ENCODE measurements at places on chromosomes 1 and 21.

DNA sequence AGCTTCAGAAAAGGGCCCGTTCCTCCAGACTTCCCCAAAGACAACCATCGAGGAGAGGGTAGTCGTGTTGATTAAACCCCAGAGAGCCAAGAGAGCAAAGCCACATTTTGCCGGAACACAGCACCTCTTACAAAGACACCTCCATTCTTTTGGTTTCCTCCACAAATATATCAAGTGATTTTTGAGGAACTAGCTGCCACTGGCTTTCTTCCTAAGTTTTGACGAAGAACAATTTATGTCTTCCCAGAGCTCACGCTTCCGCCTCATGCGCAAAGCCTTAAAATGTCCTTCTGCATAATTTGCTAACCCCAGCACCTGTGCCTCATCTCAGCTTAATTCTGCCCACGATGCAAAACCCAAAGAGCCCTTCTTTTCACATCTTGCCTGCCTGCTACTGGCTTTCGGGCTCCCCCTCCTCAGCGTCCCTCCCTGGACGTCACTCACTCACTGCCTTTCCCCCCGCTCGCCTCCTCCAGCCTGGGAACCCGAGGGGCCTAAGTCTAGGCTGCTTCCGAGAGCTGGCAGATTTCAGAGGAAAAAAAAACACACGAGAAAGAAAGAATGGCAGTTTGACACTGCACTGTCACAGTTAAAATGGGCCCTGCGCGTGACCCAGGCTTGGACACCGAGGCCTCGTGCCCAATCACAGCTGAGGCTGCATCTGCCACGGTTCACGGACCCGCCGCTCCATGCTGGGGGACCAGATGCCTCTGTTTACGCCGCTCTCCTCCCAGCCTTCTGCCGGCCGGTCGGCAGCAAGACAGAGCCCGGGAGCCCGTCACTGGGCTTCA lies 77.6 kb upstream of the IFNAR2 start:
- DNase-seq = no peak

- no peak for DNase-seq
These were observed 1.1 kb downstream of the EFNA3 start for GRCh38 chr1:155079487-155080311.

GRCh38 chr1:172401477-172401876 lies 19.0 kb upstream of the C1orf105 start:
- no peak for DNase-seq

- DNase-seq = no peak
These were observed 12.6 kb downstream of the SH2D2A start for GRCh38 chr1:156804026-156804425.

- DNase-seq = no peak
These were observed 22.7 kb downstream of the NAV1 start for GRCh38 chr1:201561601-201562000.

DNA sequence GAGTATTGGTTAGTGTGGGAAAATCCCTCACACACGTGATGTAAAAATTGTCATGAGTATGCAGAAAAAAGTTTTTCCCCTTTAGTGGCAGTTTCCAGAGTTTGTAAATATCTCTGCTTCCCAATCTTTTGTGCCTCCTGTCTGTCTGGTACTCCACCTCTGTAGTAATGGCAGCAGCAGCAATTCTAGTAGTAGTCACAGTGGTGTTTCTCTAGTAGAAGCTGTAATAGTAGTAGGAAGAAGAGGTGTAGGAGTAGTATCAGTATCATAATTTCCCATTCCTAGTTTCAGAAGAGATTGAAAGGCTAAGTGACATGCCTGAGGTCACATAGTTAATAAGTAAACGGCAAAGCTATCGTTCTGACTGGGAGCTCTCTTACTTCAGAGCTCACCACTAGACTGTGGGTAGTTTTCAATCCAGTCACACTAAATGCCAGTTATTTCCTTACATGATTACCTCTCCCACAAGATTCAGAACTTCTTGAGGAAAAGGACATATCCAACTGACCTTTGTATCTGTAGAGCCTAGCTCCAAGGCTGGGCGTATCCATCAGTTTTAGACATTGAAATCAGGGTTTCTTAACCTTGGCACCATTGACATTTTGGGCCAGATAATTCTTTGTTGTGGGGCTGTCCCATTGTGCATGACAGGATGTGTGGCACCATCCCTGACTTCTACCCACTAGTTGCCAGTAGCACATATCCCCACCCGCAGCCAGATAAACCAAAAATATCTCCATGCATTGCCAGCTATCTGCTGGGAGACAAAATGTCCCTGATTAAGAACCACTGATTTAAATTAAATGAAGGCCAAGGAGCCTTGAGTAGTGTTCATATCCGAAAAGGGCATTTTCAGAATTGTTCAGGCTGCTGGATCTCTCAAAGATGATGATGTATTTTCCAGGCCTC lies 135.9 kb downstream of the FGGY start:
- DNase-seq = no peak

DNA sequence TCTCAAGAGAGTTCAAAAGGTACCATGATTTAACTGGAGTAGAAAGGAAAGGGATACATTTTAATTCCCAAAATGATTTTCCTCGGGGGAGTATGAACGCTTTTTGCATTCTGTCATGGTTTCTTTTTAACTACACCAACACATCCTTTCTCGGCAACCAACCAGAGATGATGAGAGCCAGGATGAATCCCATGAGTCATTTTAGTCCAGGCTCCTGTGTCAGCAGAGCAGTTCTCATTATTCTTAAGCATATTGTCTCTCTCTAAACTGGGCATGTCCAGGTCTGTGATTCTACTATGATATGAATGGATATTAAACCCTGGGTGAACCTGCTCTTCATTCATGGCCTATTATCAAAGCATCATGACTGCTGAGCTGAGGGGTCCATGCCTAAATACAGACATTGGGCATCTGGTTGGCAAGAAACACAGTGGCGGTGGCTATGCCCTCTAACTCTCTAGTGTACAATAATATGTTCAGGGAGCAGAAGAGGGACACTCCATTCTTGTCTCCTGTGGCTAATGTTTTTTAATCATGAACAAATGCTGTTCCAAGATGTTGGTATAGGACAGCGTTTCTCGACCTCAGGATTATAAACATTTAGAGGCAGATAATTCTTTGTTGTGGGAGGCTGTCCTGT lies 124.3 kb upstream of the ESRRG start:
- DNase-seq = no peak

DNA sequence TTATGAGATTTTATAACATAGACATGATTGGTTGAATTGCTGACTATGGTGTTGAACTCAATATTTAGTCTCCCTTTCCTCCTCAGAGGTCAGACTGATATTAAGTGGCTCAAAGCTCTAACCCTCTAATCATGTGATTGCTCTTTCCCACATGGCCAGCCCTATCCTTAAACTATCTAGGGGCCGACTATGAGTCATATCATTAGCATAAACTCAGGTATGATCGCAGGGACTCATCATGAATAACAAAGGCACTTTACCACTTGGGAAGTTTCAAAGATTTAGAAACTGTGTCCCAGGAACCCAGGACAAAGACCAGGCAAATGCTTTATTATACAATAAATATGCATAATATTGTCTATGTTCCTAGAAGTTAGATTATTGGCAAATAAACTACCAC lies 894.6 kb upstream of the NEGR1 start:
- DNase-seq = no peak

GRCh38 chr1:37037690-37038089 lies 3.4 kb upstream of the GRIK3 start:
- DNase-seq = peak; percentile 50

DNA sequence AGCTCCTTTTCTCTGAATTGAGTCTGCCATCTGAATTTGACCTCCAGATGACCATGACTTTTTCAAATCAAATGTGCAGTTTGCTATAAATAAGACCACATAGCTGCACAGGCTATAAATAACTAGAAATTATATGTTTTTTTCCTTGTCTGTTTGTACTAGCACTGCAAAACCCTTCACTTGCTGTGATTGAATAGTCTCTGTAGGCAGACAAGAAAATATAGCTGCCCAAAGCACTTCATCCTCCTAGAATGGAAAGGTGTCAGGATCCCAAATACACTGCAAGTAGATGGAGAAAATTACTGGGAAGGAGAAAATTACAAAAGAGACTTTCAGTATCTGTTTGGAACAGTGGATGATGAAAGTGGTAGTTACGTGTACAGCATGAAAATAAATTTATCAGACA lies 175.8 kb downstream of the APP start:
- DNase-seq = no peak

DNA sequence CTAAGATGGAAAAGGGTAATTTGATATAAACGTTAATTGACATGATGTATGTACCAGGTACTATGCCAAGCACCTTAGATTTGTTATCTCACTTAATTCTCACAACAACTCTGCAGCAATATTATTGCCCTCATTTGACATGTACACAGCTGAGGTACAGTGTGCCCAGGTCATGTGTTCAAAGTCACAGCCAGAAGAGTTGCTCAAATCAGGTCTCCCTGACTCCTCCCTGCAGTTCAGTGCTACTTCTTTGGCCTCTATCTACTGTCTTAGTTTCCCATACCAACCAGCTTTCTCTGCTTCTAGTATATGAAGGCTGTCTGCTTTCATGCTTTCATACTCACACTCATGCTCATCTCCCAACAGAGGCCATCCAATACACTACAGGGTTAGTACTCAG lies 15.1 kb downstream of the TBX15 start:
- no peak for DNase-seq

- DNase-seq = no peak
These were observed 444 bp upstream of the IARS2 start for GRCh38 chr1:220093361-220094015.

All from NCI-H446 treated with DMSO at 0.1 percent for 48 hours (cell line).